ENCODE measurements at places on chromosomes 2 and 18.

GRCh38 chr18:57085371-57085770 lies 61.5 kb upstream of the BOD1L2 start:
- DNase-seq, result no peak

GRCh38 chr2:205323929-205324328 lies 358.4 kb upstream of the NRP2 start:
- DNase-seq, result no peak

DNA sequence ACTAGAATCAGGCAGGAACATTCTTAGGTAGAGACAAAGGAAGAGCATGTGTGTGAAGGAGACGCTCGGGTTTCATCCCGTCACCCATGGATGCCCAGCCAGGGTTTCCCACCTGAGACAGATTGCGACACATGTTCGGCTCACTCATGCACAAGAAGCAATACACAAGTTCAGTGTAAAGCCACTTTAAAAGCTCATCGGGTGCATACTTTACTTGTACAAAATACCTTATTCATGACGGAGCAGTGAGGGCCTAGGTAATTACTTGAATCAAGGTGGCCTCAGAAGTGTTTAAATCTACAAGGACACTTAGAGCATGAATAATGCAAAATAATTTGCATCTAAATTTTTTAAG lies 42.0 kb downstream of the ZEB2 start:
- DNase-seq, result no peak

DNA sequence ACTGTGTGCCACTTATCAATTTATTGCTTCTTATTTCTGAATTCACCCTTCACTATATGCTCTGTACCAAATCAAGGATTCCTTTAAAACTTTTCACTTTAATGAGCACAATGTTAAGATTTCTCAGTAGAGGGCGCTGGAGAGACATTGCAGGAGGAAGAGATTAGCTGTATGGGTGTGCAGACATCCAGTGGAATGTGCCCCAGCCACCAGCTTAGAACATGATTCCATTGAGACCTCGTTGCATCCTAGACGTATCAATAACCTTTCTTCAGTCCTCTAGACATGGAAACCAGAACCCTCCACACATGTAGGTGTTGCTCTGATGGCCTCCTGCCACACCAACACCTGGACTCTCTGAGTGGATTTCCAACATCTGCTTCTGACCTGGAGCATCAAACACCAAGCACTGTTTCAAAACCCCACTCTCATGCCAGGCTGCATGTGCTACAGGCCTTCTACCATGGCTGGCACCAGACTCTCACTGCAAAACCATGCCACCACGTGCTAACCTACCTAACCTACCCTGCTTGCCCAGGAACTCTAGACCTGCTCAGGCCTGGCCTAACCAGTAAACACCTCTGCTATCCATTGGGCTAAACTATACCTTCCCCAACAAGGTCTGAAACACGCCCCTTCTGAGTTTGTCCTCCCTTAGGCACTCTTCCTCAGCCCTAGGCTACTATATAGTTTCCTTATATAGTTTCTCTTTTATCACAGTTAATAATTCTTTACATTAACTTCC lies 633.2 kb upstream of the PKDCC start:
- peak; percentile 2 for DNase-seq

- DNase-seq, result no peak
Observed at GRCh38 chr2:202025816-202026215, 7.8 kb upstream of the FZD7 start.

DNA sequence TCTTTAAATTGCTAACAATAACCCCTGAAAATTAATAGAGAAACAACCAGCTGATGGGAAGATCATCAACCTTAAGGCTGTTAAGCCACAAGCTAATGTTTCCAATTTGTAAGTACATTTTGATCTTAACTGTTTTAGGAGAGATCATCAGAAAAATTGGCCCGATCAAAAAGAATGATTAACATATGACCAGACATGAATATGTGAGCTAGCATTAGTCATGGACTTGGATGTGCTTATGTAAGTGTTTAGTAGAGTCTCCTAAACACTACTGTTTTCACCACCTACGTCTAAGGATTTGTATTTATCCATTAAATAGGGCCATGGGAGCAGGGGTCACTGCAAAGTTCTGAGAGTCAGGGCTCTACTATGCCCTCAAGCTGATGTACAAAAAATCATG lies 4.3 kb downstream of the LMAN1 start:
- no peak for DNase-seq

DNA sequence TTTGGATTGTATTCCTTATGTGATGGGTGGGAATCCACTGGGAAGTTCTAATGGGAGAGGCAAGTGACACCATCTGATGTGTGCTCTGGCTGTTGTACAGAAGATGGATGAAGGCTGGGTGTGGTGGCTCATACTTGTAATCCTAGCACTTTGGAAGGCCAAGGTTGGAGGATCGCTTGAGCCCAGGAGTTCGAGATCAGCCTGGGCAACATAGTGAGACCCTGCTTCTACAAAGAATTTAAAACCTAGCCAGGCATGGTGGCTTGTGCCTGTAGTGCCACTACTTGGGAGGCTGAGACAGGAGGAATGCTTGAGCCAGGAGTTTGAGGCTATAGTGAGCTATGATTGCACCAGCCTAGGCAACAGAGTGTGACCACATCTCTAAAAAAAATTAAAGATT lies 10.6 kb upstream of the MSH6 start:
- DNase-seq, result no peak

DNA sequence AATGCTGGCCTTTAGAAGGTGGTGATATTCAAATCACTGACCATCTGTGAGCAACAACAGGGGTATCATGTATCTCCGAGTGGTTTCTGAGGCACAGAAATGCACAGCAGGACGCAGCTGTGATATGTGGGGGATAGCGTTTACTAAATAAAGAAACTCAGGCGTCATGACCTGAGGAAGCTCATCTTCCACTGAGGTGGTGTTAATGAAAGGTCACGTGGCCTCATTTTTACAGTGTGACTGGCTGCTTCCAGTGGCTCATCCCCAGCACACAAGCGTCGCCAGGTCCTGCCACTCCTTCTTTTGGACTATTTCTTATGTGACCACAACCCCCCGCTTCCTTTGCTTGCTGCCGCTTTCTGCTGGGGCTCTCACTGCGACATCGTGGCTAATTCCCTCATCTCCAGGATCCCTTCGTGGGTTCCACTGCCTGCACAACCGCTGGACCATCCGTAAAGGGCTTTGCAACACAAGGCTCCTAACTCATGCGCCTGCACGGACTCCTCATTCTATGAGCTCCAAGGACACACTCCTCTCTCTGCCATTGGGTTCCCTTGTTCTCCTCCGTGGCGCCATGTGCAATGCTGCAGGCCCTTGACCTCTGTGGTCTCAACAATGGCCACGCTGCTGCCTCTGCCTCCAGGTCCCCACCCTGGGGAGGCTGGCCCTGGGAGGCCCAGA lies 109.3 kb downstream of the MBP start:
- no peak for DNase-seq

DNA sequence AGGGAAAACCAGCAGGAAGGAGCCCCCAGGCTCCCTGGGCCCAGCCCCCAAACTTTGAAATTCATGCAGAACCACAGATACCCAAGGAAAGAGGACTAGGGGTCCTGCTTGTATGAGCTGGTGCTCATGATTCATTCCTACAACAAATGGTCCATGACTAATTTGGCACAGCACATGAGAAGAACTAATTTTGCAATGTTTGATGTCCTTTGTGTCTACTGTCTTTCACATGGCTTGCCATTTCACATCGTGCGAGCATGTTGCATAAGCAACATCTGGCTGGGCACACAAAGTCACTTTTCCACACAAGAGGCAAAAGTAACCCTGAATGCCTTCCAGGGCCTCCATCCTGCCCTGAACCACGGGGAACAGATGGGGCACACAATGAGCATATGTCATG lies 149.6 kb upstream of the APCDD1 start:
- no peak for DNase-seq

Data from hematopoietic multipotent progenitor cell treated with erythropoietin and hydrocortisone succinate and interleukin-3 and kit ligand, for 15 days (in vitro differentiated cells).